ENCODE measurements at places on chromosomes 5 and 9. TPM values are rescaled to one million over a fixed set of nuclear protein-coding genes. Genes with fewer than 3 reads are reported as not detected.

GABBR2 gene
- 0.14 TPM for total RNA-seq

CDH12 gene
- 0.09 TPM for total RNA-seq

C9 gene
- 0.19 TPM for total RNA-seq

ELAVL2 gene
- 0.33 TPM for total RNA-seq

DNA sequence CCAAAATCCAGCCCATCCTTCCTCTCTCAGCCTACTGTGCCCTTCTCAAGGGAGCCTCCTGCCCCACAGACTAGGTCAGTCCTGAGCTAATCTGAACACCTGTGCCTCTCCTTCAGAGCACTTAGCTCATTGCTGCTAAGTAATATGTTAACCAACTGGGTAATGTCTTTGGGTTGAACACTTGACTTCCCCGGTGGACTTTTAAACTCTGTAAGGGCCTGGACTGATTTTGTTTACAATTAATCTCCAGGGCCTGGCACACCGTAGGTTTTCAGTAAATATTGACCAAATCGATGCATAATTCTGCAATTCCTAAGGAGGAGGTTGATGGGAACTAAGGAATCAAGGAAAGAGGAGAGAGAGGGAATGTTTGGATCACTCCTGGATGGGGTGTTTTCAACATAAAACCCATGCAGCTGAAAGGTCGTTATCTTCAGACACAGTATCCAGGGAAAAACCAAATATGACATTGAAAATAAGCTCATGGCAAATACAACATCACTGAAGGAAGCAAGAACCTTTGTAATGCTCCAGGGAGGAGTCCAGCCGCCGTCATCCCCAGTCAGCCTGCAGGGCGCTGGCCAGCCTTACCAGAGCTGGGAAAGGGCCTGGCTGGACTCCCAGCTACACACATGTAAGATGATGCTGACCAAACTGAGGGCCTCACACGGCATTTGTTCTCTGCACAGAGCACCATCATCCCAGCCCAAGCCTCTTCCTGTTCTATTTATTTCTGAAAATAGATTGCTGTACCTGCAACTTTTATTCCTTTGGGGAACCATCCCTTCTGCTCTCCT is 166.3 kb downstream of the C5orf15 start:
- H3K4me1 ChIP-seq = no peaks in the 10 kb centered on the region
- DNase-seq = no peak

ROPN1L gene
- 0.42 TPM for total RNA-seq

DNA sequence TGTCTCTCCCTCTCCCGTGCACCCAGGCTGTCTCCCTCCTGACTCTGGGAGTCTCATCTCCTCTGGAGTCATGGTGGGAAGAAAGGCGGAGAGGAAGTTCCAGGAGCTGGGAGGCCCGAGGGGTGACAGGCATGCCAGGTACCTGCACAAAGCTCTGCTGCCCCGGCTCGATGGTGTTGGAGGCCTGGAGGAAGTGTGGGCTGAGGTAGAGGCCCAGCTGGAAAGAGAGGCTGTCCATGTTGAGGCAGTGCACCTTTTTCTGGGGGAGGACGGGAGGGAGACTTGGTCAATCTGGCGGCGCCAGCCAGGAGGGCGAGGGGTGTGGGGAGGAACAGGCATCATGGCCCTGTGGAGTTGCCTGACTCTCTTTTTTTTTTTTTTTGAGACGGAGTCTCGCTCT is 15.9 kb downstream of the FPGS start:
- peaks cover 58% of the 10 kb centered on the region for H3K36me3 ChIP-seq
- H3K4me1 ChIP-seq = no peaks in the 10 kb centered on the region
- no peak overlapping the region for H3K27ac ChIP-seq
- no peaks in the 10 kb centered on the region for H3K27me3 ChIP-seq
- no peak for DNase-seq

DNA sequence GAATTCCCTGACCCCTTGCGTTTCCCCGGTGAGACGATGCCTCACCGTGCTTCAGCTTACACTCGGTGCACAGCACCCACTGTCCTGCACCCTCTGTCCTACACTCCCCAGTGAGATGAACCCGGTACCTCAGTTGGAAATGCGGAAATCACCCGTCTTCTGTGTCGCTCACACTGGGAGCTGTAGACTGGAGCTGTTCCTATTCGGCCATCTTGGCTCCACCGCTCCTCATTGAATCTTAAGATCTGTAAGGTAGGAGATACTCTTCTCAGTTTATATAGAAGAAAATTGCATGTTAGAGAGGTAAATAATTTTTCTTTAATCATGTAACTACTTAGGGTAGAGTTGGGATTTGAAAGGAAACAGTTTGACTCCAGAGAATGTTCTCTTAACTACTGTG is 62.2 kb downstream of the DMRTA1 start:
- no peaks in the 10 kb centered on the region for H3K4me1 ChIP-seq
- no peaks in the 10 kb centered on the region for H3K27me3 ChIP-seq
- no peaks in the 10 kb centered on the region for H3K36me3 ChIP-seq
- no peak overlapping the region for H3K4me3 ChIP-seq
- H3K27ac ChIP-seq = no peak overlapping the region
- no peak for DNase-seq

GRCh38 chr5:163727028-163727427 is 221.6 kb downstream of the MAT2B start:
- H3K4me1 ChIP-seq = no peaks in the 10 kb centered on the region
- H3K4me3 ChIP-seq = no peak overlapping the region
- H3K36me3 ChIP-seq = no peaks in the 10 kb centered on the region

- no peak overlapping the region for H3K4me3 ChIP-seq
- H3K36me3 ChIP-seq = peaks cover 19% of the 10 kb centered on the region
- H3K27me3 ChIP-seq = no peaks in the 10 kb centered on the region
Measured at GRCh38 chr9:77793849-77794248, 145.7 kb upstream of the GNA14 start.

C5orf46 gene
- total RNA-seq = 0.14 TPM

- no peak overlapping the region for H3K27ac ChIP-seq
- peaks cover 9% of the 10 kb centered on the region for H3K36me3 ChIP-seq
- no peaks in the 10 kb centered on the region for H3K27me3 ChIP-seq
- H3K4me3 ChIP-seq = no peak overlapping the region
- no peaks in the 10 kb centered on the region for H3K4me1 ChIP-seq
Measured at GRCh38 chr5:131685516-131686171, 50.6 kb upstream of the RAPGEF6 start.

DNA sequence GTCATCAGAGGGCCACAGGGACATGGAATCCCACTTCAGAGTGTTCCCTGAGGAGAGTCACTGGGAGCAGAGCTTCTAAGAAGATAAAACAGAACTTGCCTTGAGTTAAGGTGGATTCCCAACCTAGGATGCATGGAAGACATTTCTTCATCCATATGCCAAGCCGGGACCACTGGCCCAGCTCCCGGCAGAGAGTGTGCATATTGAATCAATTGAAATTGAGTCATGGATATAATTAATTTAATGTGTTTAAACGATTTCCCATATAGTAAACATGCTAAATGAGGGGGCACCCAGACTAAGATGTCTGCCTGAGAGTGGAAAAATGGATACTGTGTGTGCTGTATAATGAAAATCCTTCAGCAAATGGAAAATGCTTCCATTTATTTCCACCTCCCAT is 194.4 kb upstream of the TBC1D2 start:
- H3K27ac ChIP-seq = no peak overlapping the region
- H3K4me3 ChIP-seq = no peak overlapping the region
- H3K27me3 ChIP-seq = no peaks in the 10 kb centered on the region
- no peaks in the 10 kb centered on the region for H3K4me1 ChIP-seq
- DNase-seq = no peak
- H3K36me3 ChIP-seq = no peaks in the 10 kb centered on the region
